ENCODE measurements at places on chromosomes 4 and X.

DNA sequence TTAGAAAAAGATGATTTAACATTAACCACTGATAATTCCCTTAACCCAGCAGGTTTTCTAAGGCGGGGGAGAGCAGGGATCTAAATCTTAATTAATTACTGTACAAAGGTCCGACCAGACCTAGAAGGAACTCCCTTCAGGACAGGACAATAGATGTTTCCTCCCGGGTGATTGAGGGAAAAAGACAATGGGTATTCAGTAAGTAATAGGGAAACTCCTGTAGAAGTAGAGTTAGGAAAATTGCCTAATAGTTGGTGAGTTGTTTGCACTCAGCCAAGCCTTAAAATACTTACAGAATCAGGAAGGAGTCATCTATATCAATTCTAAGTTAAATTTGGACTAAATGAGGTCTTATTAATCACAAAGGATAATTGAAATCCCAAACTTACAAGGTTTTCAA, 5.8 kb upstream of the SRD5A3 start:
- no peak for DNase-seq

DNA sequence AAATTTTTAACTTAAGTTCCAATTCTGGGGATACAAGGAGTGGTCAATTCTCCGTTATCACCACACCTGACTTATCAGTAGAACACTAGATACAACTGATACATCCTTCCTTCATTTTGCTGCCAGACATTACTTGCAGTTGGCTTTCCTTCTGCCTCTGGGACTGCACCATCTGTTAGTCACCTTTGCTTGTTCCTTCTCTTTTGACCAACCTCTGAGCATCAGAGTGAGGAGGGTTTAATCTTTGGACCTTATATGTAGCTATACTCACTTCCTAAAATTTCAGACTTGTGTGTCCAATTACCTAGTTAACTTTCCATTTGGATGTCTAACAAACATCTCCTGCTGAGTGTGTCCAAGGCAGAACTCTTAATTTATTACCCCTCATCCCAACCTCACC, 330.7 kb downstream of the PTTG2 start:
- no peak for DNase-seq

- no peak for DNase-seq
These were observed 434.6 kb downstream of the PCDH11X start for GRCh38 chrX:92213786-92214185.

DNA sequence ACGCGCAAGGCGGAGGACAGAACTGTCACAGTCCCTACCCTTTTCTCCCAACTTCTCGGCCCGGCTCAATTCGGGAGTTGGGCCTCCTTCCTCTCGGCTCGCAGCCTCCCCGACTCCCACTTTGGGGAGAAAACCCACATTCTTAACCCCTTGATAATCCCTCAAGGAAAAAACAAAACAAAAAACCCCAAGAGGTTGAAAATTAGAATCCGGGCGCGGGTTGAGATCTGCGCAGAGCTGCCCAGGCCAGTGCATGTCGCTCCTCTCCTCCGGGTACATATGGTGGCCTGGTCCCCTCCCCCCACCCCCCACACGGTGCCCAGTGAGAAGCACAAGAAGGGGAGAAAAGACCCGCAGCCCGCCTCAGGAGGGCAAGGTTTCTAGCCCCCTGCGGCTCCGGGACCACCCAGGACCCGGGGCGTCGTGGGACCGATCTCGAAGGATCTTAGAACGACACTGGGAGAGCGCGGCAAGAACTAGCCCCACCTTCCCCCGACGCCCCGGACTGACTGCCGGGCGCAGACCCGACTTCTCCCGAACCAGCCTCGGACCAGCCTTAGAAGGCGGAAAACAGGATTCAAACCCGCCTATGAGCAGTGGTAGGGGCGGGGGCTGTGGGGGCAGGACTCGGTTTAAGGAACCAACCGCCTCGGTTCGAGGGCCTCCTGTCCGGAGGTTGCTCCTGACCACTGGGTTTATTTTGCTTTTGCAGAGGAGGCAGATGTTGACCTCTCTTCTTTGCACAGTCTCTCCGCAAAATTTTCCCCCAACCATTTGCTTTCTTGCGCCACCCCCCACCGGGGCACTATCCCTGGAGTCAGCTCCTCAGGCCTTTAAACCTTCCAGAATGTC, 2.5 kb upstream of the PDGFRA start:
- no peak for DNase-seq

DNA sequence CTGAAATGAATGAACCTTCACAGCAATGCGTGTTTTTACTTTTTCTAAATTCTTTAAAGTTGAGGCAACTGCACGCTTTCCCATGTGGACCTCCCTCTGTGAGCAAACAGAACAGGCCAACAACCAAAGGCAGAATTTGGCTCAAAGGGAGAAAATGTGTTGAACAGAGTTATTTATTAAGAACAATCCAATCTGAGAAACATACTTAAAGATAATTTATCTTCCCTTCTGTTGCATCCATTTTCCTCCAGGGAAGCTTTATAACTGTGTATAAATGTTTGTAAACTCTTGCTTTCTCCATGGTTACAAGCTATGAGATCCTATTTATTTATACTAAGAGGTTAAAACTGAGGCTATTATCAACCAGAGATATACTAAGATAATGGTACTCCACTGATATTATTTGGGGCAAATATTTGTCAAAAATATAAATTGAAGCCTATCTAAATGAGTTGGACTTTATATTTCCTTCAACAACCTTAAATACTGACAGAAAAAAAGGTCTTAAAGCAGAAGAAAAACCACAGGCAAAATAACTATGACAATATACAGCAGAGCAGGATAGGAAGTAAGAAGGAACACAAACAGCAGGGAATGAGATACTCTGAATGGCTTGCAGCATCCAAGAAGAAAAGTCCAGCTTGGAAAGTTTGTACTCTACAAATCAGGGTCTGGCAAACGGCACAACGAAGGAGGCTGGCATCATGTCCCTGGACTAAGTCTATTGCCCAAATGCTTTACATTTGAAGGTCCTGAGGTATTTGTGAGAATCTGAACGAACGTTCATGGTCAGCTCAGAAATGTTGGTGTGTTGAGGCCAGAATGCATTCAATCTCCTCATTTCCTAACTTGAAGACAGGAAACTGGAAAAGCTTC, 663.2 kb upstream of the INTU start:
- DNase-seq, result no peak

GRCh38 chr4:187451776-187452175, 543.8 kb upstream of the ZFP42 start:
- DNase-seq, result no peak

DNA sequence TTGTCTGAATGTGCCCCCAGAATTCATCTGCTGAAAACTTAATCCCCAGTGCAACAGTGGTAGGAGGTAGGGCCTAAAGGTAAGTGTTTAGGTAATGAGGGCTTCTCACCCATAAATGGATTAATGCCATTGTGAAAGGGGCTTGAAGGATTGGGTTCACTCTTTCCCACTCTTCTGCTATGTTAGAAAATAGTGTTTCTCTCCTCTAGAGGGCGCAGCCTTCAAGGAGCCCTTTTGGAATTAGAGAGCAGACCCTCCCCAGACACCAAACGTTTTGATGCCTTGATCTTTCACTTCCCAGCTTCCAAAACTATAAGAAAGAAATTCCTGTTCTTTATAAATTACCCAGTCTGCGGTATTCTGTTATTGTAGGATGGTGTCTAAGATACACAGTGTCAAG, 706.4 kb downstream of the SMARCA1 start:
- no peak for DNase-seq

GRCh38 chr4:113052379-113052951, 3.0 kb downstream of the ANK2 start:
- no peak for DNase-seq

GRCh38 chrX:39144323-39144722, 343.1 kb downstream of the MID1IP1 start:
- no peak for DNase-seq

DNA sequence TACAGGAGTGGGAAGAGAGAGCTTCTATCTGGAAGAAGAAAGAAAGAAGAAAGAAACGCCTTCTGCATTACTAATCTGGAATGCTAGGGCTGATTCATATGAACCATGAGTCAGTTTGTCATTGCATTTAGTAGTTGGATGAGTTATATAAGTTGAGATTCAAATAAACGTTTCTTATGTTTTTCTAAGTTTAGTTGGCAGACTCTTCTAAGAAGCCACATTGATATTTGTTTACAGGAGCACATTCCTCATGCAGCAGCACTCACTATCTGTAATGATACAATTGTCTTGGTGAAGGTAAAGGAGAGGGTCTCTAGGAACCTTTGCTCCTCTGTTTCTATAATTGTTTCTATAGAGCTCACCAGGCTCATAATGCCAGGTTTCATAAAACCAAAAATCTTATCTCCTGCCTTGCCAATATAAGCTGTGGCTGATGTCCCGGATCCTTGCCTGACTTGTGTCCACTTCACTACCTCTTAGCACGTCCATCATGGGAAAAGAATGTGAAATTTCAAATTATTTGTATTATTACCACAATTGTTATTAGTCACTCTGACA, 39.5 kb downstream of the HOPX start:
- DNase-seq, result no peak

- DNase-seq, result no peak
These were observed 66.9 kb downstream of the PSAPL1 start for GRCh38 chr4:7367864-7368277.

- DNase-seq, result no peak
These were observed 422.3 kb downstream of the STPG2 start for GRCh38 chr4:97720869-97721432.

- no peak for DNase-seq
These were observed 66.5 kb downstream of the TMEM131L start for GRCh38 chr4:153532636-153533035.

DNA sequence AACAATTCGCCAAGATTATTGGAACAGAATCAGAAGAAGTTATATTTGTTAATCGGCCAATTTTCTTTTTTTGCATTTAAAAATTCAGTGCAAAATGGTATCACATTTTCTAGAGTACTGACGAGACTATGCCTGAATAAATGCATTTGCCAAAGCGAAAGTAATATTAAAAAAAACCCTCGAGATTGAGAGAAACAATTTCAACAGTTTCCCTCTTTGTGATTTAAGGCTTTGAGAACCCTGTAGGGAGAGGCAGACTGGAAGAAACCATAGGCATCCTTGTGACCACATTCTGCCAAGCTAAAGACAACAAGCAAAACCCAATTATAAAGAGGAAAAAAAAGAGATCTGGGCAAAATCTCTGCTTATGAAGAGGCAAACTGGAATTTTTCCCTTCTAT, 218.1 kb upstream of the GK2 start:
- DNase-seq, result no peak

- DNase-seq, result no peak
These were observed 14.3 kb downstream of the ANTXR2 start for GRCh38 chr4:80058740-80059139.

- no peak for DNase-seq
These were observed 10.5 kb downstream of the VAMP7 start for GRCh38 chrX:155891446-155892210.

DNA sequence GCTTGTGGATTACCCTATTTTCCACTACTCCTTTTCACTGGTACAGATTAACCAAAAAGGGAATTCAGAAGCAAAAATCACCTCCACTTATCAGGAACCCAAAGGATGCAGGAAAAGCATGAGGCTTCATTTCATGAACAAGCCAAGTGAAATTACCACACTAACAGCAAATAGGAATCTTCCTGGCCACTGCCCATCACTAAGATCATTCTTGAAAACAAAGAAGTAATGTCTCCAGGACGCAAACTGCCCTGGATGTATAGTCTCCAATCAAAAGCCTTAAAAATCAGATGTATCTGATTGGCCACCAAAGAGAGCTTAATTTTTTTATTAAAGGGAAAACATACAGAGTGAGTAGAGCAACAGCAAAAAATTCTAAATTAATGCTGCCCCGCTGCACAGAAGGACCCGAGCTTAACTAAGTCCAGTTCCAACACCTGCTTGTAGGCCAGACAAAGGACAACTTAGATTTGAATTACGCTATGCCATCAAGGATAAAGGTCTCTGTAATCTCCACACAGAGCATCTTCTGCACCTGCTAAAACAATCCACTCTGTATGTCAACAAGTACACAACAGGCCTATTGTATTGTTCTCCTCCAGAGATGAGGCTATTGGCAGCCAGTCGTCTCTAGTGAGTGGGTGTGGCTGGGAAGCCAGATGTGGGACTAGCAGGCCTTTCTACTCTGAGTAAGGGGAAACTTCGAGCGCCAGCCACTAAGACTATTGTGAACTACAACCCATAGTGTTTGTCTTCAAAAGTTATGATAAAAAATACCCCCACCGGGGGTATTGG, 12.4 kb downstream of the ZDHHC9 start:
- DNase-seq, result no peak

DNA sequence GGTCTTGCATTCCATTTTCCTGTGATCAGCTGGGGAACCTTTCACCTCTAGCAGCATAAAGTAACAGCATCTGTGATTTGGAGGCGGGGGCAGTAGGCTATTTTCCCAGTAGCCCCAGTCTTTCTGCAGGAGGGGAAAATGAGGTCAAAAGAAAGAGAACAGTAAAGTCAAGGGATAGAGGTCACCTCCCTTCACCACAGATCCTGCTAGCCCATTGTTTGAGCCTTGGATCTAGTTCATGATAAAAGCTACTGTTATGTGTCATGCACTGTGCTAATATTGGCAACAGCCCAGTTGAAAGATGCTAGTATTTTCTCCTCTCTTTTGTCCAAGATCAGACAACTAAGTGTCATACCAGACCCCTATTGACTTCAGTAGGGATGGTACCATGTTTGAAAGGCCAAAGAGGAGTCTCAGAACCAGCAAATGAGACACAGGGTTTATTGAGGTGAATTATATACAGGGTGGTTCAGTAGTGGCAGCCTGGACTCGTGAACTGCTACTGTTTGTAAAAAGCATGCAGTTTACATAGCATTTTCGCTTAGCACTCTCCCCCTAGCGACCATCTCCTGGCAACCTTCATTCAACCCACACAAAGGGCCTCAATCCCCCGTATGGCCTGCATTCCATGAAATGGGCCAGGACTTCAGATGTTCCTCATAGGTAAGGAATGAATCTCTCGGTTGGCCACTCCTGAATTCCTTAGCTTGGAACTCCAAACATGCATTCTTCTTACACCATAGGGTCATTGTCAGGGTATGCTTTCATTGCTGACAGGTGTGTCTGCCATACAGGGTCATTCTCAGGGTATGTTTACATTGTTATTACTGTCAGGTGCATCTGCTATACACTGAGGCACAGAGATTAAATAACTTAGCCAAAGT, 170.0 kb upstream of the FRMPD4 start:
- no peak for DNase-seq

- no peak for DNase-seq
These were observed 456 bp downstream of the SNX12 start for GRCh38 chrX:71067712-71068043.

- DNase-seq, result no peak
These were observed 173.9 kb upstream of the PPARGC1A start for GRCh38 chr4:24063731-24064130.

GRCh38 chr4:76802236-76803021, 95.5 kb downstream of the SOWAHB start:
- DNase-seq, result no peak

GRCh38 chr4:10003666-10004065, 17.6 kb downstream of the SLC2A9 start:
- no peak for DNase-seq

GRCh38 chr4:137597752-137598430, 65.6 kb upstream of the PCDH18 start:
- DNase-seq, result no peak

- DNase-seq, result no peak
These were observed 833.2 kb downstream of the CCSER1 start for GRCh38 chr4:90960433-90960832.

Data from GM19239 (cell line).